ENCODE measurements at places on chromosomes 3 and 15. TPM values are rescaled to one million over a fixed set of nuclear protein-coding genes. Genes with fewer than 3 reads are reported as not detected.

TIMP4 gene
- 19.2 TPM for total RNA-seq

SNTN gene
- not detected for total RNA-seq

DNA sequence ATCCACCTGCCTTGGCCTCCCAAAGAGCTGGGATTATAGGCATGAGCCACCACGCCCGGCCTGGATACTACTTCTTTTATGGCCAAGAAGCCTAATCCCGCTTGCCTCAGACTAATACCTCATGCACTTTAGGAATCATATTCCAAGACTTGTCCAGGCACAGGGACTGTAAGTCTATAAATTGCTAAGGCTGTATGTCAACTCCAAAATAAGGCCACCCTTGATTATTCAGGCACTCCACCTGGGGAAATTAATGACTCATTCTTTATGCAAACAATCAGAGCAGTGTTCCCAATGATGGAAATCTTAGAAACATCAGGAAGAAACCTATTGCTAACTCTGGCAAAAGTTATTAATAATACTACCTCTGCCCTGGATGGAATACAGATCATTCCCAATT lies 98.4 kb downstream of the ERC2 start:
- DNase-seq = no peak

GRCh38 chr3:40321818-40322217 lies 12.3 kb downstream of the EIF1B start:
- DNase-seq = no peak

- no peak for DNase-seq
These were observed 193.4 kb upstream of the HES1 start for GRCh38 chr3:193942516-193943055.

- DNase-seq = no peak
These were observed 13.3 kb upstream of the PARL start for GRCh38 chr3:183898028-183898431.

DNA sequence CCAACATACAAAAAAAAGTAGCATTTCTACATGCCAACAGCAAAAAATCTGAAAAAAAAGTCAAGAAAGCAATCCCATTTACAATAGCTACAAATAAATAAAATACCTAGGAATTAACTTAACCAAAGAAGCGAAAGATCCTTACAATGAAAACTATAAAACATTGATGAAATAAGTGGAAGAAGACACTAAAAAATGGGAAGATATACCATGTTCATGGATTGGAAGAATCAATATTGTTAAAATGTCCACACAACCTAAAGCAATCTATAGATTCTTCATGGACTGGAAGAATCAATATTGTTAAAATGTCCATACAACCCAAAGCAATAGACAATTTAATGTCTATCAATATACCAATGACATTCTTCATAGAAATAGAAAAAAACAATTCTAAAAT lies 21.0 kb downstream of the PEAK1 start:
- no peak for DNase-seq

GRCh38 chr3:18086078-18086477 lies 339.1 kb downstream of the SATB1 start:
- no peak for DNase-seq

DNA sequence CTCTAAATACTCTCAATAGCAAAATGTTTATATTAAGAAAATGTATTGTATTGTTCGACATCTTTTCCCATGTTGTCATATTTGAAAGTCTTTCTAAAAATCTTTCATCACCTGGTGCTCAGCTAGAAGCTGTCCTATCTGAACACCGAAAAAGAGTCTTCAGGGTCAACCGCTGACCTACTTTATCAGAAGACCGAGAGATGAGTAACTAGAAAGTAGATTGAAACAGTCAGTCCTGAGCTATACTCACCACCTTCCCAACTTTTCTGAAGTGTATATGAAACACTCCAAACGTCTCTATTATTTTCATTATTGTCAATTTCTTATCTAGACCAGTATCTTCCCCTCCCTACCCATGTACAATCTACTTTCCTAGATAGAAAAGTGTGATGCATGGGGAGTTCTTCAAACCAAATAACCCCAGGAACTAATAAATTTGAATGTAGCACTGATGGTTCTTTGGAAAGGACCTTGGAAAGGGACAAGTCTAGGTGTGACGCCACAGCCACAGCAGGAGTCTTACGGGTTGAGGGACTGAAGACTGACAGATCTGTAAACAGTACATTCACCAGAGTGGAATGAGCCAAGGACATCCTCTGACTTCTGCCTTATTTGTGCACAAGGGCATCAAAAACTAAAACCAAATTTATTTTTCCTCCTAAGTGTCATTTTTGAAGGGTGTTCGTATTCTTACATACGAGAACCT lies 58.6 kb downstream of the TMOD3 start:
- DNase-seq = no peak

NEO1 gene
- 28.7 TPM for total RNA-seq

SPG21 gene
- total RNA-seq = 78.2 TPM

DNA sequence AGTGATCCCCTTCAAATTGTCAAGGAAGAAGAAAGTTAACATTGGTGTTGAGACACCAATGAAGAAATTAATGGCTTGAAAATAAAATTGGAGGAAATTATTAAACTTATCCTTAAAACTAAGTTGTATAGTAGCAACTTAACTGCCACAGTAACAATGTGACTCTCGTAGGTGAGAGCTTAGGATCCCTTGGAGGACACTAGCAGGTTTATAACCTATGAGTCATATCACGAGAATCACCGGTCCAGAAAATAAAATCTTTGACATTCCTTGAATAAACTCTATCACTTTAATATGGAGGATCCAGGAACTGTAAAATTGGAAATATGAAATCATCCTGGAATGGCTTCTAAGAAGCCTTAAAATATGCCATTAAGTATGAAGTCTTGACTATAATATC lies 2.1 kb downstream of the GHSR start:
- DNase-seq = no peak

GRCh38 chr3:155912090-155912489 lies 41.6 kb downstream of the GMPS start:
- no peak for DNase-seq

- DNase-seq = no peak
These were observed 209.5 kb downstream of the ZIC1 start for GRCh38 chr3:147618691-147619090.

LDHAL6B gene
- total RNA-seq = not detected

DNA sequence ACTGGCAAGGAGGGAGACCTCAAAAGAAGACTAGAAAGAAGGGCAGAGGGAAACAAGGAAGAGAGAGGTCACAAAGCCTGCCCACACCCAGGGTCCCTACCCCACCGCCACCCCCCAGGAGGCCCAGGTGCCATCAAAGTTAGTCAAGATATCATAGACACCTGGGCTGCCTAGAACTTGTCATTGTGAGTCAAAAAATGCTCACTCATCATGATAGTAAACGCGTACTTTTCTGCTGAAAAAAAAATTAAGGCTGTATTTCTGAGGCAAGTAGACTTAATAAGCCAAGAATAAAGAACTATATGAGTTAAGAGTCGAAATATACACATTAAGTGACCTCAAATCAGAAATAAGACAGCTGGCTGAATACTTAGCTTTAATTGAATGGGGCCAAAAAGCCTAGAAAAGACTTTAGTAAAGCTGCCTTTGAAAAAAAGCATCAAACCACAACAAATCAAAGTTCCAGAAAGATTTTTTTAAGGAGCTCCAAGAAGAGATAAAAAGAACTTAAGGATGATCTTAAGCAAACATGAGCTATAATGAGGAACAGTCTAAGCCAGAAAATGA lies 415.5 kb upstream of the PPP2R3A start:
- DNase-seq = no peak

DNA sequence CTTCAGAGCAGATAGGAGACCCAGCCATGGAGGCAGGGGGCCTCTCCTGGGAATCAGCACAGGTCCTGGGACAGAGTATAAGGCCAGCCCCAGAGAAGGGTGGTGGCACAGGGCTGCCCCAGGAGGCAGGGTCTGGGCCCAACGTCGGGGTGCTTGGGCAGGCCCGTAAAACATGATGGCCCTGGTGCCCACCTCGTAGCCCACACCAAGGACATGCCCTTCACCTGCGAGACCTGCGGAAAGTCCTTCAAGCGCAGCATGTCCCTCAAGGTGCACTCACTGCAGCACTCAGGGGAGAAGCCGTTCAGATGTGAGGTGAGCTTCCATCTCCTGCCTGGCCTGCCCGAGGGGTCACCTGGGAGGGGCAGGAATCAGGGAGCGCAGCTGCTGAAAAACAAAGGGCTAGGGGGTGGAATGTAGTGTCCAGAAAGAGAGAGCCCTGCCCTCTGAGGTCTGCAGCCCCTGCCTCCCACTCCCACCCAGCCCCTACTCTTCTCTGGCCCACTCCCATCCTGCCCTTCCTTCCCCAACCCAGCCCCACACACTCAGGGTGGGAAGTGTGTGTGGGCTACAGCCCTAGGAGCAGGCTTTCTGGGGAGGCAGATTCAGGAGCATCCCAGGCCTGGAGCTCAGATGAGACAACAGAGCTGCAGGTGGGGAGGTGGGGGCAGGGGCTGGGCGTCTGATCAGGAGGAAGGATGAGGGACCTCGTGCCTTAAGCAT lies 9.5 kb downstream of the ZBTB47 start:
- DNase-seq = peak; percentile 80

GRCh38 chr3:100260081-100260684 lies 609 bp upstream of the TBC1D23 start:
- DNase-seq = peak; percentile 85

DNA sequence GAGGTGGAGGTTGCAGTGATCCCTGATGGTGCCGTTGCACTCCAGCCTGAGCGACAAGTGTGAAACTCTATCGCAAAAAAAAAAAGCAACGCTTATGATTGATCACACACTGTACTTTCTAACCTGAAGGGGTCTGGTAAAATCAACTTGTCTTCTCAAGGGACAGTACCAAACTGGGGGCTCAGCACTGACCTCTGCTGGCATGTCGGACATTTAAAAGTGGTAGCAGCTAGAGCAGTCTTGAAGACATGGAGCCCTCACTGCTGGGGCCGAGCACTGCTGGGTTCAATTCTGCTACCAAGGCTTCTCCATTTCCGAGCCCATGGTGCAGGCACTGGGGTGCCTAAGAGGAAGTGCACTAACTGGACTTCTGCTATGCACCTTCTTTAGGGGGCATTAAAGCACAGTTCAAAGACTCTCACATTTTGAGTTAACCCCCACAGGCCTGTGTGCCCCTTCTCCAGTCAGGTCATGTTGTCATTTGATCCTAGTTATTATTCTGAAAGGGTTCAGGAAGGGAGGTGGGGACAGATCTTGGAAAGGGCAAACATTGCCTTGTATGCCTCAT lies 26.4 kb upstream of the LAMP3 start:
- no peak for DNase-seq

GRCh38 chr3:63582943-63583500 lies 69.5 kb upstream of the SNTN start:
- no peak for DNase-seq

SSUH2 gene
- 0.32 TPM for total RNA-seq

DNA sequence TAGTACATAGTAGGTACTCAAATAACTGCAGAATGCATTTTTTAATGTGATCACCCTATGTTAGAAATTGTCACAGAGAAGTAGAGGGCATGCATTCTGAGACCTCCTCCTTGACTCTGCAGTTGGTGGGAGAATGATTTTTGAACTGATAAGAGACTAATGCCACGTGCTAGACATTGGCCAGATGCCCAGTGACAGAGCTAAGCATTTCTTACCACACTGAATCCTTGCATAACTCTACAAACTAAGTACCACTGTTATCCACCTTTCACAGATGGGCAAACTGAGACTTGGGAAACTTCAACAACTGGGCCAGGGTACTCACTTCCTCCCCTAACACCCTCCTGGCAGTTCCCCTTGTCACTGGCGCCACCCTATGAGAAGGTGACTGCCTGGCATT lies 33.5 kb upstream of the SPATA12 start:
- no peak for DNase-seq

GRCh38 chr3:122077293-122078234 lies 22.4 kb downstream of the CD86 start:
- no peak for DNase-seq

GRCh38 chr3:15932348-15933300 lies 134.8 kb upstream of the ANKRD28 start:
- DNase-seq = no peak

DNA sequence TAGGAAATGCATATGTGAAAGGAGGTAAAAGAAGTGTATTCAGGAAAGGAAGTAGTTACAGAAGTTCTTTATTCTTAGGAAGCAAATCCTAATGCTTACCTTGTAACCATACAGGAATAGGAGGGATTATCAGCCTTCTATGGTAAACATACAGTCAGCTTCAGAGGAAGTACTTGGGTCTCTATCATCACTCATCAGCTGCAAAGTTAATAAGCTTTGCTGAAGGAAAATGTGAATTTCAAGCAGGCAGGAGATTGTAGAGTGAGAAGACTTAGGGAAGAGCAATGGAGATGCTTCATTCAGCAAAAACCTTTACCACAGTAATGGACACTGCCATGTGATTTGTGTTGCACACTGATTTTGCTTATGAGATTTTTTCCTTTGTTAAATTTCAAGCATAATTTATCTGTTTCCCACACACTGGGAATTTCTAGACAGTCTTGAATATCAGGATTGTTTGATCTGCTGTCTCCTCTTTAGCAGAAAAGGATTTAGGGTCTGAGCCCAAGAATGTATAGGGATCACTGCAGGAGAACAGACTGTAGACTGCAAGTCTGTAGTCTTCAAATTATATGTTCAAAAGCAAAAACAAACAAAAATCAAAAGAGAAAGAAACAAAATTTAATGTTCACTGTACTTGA lies 150.8 kb downstream of the ZNF609 start:
- DNase-seq = no peak

GRCh38 chr3:23830869-23831484 lies 25.2 kb downstream of the UBE2E1 start:
- no peak for DNase-seq

- no peak for DNase-seq
These were observed 579 bp upstream of the UBE3A start for GRCh38 chr15:25439369-25439836.

- no peak for DNase-seq
These were observed 357.0 kb upstream of the SEMA6D start for GRCh38 chr15:47360305-47360704.

DNA sequence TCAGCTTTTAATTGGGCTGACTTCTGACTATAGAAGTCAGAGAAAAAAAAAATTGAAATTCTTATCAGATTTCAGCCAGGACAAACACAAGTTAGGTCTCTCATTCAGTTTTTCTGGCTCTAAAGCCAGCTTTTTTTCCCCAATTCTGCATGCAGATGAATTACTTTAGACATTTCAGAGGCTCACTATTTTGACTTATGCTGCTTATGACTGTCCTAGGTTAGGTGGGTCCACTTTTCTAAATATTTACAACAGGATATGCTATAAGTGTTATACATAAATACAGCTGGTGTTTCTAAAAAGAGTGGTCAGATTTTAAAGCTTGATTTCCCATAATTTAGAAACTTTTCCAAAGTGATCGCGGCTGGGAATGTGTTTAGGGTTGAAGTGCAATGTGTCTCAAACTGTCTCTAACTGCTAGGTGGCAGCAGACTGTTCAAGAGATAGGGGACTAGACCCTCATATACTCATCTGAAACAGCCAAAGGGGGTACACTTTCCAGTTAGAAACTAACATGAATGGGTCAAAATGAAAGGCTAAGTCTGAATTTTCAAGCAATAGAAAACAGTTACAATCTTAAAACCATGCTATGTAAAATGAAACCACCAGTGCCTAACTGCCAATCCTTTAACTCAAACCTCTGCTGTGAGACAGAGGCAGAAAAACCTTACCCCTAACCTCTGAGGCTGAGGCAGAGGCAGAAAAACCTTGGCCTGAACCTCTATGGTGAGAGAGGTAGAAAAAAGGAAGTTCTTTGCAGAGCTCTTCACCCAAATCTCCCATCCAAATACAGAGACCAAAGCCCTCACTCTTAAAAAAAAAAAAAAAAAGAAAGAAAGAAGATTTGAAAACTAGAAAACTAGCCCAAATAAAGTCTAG lies 596.0 kb downstream of the NTRK3 start:
- DNase-seq = no peak

All from posterior vena cava (tissue), 2 donors.